Sciatic nerve (tissue), 2 donors: ENCODE measurements at places on chromosomes 1 and 21. TPM values are rescaled to one million over a fixed set of nuclear protein-coding genes. Genes with fewer than 3 reads are reported as not detected.

GRCh38 chr1:38584448-38585355, 274.9 kb downstream of the RRAGC start:
- DNase-seq, result no peak

DNA sequence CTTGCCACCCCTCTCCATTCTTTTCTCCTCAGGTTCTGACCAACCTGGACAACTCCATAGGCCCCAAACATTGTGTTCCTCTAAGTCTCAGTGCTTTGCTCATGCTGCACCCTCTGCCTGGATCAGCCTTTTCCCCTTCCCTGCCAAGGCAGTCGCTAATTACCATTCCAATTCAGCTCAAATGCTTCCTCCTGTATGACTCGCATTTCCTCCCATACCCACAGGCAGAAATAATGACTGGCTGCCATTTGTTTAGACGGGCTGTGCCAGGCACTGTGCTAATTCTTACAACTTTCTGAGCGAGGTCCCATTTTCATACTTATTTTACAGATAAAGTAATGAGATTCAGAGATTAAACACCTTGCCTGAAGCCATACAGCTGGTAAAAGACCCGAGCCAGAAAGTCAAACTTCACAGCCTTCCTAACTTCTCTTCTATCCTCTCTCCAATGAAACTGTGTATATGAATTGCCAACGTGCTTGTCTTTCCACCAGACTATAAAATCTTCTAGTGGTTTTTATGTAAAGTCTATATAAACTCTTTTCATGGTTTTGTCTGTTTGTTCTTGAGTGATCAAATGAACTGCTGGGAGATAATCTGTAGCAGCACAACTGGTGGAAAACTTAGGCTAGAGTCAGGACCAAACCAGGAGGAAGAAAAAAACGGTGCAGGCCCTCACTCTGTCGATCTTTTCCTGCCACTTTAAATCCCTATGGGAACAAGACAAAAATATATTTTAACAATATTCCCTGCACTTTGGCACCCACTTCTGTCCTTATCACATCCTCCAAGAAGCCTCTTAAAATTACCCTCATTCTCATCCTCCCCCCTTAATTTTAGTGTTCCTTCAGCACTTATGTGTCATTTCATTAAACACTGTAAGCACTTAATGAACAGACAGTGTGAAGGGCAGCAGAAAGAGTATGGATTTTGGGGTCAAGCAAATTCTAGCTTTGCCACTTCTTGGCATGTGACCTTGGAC, 33.7 kb downstream of the RAB3B start:
- no peak for DNase-seq

- no peak for DNase-seq
Measured at GRCh38 chr1:112528076-112528475, 19.3 kb downstream of the WNT2B start.

GRCh38 chr1:173573596-173573995, 29.3 kb downstream of the SLC9C2 start:
- DNase-seq, result no peak

DNA sequence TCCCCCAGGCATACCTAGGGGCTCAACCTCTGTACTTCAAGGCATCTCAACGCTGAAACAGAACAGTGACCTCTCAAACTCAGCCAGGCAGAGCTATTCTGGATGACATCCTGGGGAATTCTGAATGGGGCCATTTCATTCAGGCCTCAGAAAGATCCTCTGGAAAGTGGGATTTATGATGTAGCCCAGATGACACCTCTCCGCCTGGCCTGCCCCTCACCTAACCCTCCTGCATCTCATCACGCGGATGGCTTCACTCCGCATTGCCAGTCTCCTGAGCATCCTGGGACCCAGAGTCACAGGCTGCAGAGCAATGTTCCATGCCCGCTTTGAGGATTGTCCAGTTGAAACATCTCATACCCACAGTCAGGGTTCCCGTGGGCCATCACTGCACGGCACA, 1.2 kb downstream of the SPATA46 start:
- no peak for DNase-seq

GRCh38 chr1:188444526-188444925, 1615.8 kb downstream of the PLA2G4A start:
- no peak for DNase-seq

- no peak for DNase-seq
Measured at GRCh38 chr1:23567629-23567995, 8.3 kb upstream of the ID3 start.

DNA sequence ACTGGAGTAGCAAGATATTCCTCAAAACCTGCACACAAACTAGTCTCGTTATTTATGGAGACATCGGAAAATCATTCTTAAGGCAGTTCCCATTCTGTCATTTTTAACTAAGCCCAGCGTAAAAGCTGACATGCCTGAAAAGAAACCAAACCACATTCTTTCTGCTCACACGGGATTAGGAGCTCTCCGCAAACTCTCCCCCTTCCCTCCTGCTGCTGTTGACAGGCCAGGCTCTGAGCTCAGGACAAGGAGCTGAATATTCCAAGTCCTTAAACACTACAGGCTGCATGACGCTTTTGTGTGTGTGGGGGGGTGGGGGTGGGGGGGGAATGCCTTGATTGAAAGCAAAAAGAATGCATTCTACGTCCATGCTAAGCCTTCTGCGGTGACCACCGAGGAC, 5.2 kb downstream of the OLIG1 start:
- no peak for DNase-seq

DNA sequence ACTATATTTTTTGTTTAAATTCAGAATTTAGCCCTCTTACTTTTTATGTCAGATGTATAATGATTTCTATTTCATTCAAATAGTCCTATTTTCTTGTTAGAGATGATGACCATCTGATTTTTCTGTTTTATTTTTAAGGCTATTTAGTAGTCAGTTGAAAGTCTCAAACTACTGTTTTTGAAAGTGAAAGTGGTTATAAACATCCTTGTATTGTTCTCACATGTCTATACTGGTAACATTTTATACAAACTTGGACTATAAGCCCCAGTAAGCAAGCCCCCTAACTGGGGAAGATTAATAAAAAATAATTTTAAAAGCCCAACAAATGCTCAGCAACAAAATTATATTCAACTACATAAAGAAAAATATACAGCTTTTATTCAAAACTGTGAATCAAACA, 271.3 kb upstream of the RGS18 start:
- DNase-seq, result no peak

The HES2 gene
- not detected for total RNA-seq

The LENEP gene
- total RNA-seq, result not detected

The CD53 gene
- 40.0 TPM for total RNA-seq

The ESRRG gene
- 5.8 TPM for total RNA-seq

The NBPF20 gene
- 4.7 TPM for total RNA-seq

The CLEC20A gene
- total RNA-seq, result 3.2 TPM

The TNFSF4 gene
- 1.7 TPM for total RNA-seq

The ASPM gene
- 0.45 TPM for total RNA-seq
